ENCODE measurements at places on chromosomes 7 and 10. TPM values are rescaled to one million over a fixed set of nuclear protein-coding genes. Genes with fewer than 3 reads are reported as not detected.

The STMP1 gene
- 2.9 TPM for total RNA-seq

The EBF3 gene
- not detected for total RNA-seq

The AMZ1 gene
- total RNA-seq, result not detected

The PITRM1 gene
- total RNA-seq, result 80.5 TPM

The SFTPA1 gene
- total RNA-seq, result not detected

The EBLN1 gene
- not detected for total RNA-seq

The SMO gene
- not detected for total RNA-seq

Measured in HT-29 (cell line).